ENCODE measurements at places on chromosomes 5 and 9.

GRCh38 chr9:89408628-89409101 lies 89.2 kb downstream of the SEMA4D start:
- no peak for DNase-seq

- no peak for DNase-seq
Measured at GRCh38 chr5:53942724-53943123, 367.6 kb downstream of the ARL15 start.

- no peak for DNase-seq
Measured at GRCh38 chr5:152271420-152271819, 133.7 kb downstream of the NMUR2 start.

DNA sequence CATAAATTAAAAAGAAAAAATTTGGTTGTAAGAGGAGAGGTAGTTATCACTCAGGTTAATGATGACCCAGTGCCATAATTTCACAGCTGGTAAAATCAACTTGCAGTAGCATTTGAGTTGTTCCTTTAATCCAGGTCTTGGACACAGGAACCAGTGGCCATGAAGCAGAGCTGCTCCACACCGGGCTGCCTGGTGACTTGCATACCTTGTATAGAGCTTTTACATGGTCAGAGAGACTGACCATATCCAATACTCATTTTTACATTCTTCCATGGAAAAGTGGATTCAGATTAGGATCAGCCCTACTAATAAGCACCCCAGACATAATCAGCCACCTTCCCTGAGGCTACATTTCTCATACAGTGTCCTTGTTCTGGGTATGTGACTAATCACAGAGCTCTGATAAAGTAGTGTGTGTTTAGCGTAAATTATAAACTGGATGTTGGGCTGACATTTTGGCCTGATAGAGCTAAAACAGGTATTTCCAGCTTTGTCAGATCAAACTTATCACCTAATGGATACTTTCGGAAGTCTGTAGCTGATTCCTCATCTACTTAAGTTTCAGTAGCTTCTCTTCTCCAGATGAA lies 77.0 kb upstream of the ZSWIM6 start:
- DNase-seq, result no peak

- no peak for DNase-seq
Measured at GRCh38 chr9:125447202-125447802, 185.7 kb downstream of the GAPVD1 start.

- DNase-seq, result no peak
Measured at GRCh38 chr9:136229096-136230065, 16.2 kb downstream of the QSOX2 start.

- DNase-seq, result no peak
Measured at GRCh38 chr5:1107167-1108022, 4.5 kb downstream of the SLC12A7 start.

DNA sequence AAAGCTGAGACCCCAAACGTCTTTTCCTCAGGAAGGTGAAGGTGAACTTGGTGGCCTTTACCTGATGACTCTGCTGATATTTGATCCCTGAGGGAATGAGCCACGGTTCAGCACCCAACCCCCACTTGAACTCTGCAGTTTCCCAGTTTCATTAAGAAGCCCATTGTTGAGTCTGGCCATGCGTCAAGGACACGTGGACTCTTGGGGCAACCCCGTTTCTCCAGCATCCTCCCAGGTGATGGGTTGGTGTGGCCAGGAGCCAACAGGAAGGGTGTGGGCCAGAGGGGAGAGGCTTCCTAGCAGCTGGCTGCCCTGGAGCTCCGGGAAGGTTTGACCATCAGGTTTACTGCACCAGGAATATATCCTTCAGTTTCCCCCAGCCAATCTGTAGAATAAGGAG lies 59.5 kb upstream of the GNE start:
- DNase-seq, result peak; percentile 10

DNA sequence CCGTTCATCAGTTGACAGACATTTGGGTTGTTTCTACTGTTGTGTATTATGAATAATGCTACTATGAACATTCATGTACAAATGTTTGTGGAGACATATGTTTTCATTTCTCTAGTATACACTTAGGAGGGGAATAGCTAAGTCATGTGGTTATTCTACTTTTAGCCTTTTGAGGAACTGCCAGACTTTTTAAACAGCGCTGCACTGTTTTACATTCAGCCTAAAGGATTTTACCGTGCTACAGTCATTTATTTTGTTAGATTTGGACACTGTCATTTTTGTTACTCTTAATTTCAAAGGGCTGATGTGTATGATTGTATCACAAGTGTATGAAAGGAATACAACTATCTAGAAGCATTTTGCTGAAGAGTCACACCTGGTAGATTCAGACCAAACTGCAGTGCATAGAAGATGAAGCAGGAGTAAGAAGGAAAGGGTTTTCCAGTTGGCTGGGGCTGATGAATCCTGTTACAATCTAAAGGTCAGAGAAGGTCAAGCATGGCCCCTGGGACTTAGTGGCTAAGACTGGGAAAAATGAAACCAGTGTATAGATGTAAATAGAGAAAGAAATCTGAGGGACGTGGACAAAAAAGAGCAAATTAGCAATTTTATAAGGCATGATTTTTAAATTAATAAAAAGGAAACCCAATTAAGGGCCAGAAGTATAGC lies 509.7 kb downstream of the PSAT1 start:
- no peak for DNase-seq

GRCh38 chr5:133945568-133945967 lies 22.9 kb downstream of the C5orf15 start:
- no peak for DNase-seq

- DNase-seq, result no peak
Measured at GRCh38 chr5:132100672-132101261, 27.2 kb downstream of the CSF2 start.

- DNase-seq, result no peak
Measured at GRCh38 chr5:98750693-98751092, 22.8 kb upstream of the RGMB start.

- no peak for DNase-seq
Measured at GRCh38 chr9:130685104-130685503, 8.5 kb upstream of the EXOSC2 start.

DNA sequence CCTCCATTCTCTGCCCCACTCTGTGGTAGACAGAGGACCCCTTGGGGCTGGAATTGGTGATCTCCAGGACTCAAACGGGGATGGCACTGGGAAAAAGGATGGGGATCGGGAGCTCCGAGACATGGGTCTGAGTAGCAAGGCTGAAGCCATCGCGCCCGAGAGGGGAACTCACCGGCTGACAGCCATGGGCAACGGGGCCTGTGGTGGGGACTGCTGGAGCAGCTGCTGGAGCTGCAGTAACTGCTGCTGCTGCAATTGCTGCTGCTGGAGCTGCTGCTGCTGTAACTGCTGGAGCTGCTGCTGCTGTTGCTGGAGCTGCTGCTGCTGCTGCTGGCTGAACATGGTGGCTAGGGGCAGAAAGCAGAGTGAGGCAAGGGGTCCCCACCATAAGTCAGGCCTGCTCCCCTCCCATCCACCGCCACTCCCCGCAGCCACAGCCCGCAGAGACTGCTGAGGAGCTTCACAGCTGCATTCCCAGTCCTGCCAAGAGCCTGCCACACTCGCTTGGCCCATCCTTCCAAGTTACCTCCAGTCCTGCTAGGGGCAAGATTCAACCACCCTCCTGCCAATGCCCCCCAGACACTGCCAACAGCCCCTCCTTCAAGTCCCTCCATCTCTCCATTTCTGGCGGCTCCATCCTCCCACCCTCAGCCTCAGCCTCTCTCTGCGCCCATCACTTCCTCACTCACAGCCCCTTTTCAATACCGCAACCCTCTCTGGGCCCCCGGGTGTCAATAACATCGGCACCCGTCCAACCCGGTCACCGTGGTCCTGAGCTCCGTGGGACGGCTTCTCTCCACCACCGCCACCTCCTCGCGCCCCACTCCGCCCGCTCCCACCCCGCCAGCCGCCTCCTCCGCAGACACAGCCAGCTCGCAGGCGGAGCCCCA lies 611 bp downstream of the CIZ1 start:
- DNase-seq, result no peak

- no peak for DNase-seq
Measured at GRCh38 chr5:57853929-57854697, 371.5 kb upstream of the ACTBL2 start.

GRCh38 chr9:88164850-88165249 lies 26.6 kb upstream of the SPATA31C2 start:
- DNase-seq, result no peak

DNA sequence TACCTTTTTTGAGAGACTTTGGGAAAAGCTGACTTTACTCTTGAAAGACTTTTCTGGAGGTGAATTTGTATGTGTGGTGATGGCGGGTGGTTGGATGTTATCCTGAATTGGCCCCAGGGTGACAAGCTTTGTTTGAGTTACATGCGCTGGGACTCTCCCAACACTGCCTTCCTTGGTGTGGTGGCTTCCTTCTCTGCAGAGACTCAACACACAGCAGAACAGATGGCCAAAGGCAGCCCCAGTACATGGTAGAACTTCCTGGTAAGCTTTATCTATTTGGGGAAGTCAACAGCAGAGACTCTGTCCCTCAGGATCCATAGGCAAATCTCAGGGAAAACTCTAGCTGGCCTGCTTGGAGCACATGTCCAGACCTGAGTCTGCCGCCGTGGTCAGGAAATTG lies 18.1 kb downstream of the C1QTNF2 start:
- DNase-seq, result no peak

DNA sequence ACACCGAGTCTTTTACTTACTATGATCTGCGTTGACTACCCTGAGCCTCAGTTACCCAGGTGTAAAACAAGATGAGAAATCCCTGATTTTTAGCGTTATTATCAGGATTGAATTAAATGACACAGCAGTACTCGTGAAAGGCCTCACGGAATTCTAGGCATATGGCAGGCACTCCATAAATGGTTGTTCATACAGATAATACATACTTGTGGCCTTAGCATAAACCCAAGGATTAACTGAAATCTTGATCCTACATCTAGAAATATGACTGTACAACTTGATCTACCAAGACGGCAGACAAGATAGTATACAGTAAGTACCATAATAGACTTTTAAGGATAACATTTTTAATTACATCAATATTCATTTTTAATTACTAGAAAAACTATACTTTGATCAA lies 409.8 kb downstream of the BNC2 start:
- no peak for DNase-seq

- DNase-seq, result no peak
Measured at GRCh38 chr5:130520211-130520610, 615.9 kb downstream of the CHSY3 start.

GRCh38 chr5:120677481-120677880 lies 213.4 kb downstream of the PRR16 start:
- DNase-seq, result no peak

DNA sequence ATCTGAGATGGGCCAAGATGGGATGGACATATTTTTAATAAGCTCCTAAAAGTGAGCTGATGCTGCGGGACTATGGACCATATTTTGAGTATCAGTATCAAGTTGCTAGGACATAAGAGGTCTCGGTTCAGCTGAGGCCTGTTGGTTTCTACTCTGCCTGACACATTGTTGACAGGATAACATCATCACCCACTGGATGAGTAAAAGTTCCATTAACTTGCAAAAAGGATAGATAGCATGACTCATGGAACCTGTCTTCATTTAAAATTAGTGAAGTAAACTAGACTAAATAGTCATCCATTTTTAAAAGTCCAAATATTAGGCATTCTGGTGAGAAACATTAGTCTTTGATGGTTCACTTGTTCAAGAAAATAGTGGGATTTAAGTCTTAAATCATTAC lies 33.3 kb downstream of the PARP8 start:
- no peak for DNase-seq

DNA sequence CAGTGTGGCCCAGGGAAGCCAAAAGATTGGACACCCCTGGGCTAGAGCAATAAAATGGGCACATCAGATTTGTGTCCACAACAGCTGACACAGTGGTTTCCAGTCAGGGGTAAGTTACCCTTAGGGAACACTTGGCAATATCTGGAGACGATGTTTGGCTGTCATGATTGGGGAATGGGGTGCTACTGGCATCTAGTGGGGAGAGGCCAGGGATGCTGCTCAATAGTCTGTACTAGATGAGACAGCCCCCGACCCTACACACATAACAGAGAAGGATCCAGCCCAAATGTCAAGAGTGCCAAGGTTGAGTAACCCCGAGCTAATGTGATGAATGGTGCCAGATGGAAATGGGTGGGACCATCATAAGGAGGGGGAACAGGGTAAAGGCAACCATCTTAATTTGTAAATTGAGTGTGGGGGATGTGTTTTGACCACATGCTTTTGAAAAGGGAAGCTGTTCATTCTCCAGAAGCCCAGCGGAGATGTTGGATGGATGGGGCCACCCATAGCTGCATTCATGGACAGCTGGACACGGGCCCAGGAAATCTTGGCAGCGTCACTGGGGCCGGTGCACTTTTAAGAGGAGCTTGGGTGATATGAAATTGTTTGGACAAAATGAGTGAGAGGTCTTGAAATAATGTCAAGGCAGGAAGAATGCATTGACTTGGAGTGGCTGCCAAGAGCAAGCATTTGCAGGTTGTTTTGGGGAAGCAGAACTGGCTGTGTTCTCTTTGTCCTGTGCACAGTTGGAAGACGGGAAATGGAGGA lies 33.4 kb downstream of the SYK start:
- peak; percentile 99 for DNase-seq

DNA sequence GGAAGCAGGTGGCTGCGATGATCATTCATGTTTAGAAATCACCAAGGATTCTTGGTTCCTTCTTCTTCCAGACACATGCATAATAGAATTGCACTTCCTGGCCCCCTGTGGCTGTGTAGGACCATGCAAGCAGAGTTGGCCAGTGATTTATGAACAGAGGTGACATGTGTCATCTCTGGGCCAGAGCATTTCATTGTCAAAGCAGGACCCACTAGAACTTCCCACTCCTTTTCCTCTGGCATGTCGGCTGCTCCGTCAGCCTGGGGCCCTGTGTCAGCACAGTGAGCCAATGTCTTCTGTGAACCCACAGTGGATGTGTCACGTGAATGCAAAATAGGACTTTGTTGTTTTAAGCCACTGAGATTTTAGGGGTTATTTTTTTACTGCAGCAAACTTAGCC lies 59.2 kb downstream of the HSD17B3 start:
- no peak for DNase-seq

DNA sequence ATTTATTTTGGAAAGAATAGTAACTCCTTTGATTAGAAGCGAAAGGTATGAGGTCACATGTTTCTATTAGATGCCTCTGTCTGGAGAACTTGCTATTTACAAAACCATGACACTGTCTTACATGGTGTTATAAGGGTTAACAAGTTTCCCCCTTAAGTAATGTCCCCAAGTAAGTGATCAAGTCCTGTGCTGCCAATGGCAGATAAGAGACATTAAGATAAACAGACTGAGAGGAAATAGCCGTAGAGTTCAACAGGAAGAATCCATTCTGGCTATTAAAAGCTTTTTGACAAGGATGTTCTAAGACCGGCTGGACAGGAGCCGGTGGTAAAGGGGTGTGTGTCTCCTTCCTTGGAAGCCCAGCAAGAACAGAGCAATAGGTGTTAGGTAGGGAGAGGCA lies 257.5 kb downstream of the GADD45G start:
- no peak for DNase-seq

- DNase-seq, result no peak
Measured at GRCh38 chr5:64883912-64884311, 115.2 kb downstream of the CWC27 start.

DNA sequence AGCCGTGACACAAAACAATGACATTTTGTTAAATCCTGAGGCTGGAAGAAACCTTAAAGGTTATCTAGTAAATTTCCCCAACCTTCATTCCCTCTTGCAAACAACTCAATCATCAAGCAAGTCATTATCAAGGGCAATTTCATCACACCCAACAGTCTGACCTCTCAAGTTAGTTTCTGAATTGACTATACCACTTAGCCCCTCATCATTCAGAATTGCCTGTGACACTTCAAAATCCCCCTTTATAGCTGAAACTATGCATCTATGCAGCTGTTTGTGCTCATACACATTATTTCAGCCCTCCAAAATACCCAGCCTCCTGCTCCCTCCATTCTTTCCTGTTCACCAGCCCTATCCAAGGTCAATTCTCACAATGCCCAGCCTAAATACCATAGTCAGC lies 24.6 kb downstream of the LPAR1 start:
- no peak for DNase-seq

GRCh38 chr9:37902796-37903646 lies 906 bp downstream of the SLC25A51 start:
- no peak for DNase-seq

Measured in NCI-H1092 (cell line).